ENCODE measurements at places on chromosomes 7 and 10. TPM values are rescaled to one million over a fixed set of nuclear protein-coding genes. Genes with fewer than 3 reads are reported as not detected.

Gene SKIDA1
- polyA plus RNA-seq: 10.1 TPM

Gene LRRD1
- 0.24 TPM for polyA plus RNA-seq

GRCh38 chr10:131676800-131677421, 223.9 kb upstream of the PPP2R2D start:
- no peak for DNase-seq

GRCh38 chr7:101332026-101332425, 10.4 kb upstream of the IFT22 start:
- DNase-seq: no peak

DNA sequence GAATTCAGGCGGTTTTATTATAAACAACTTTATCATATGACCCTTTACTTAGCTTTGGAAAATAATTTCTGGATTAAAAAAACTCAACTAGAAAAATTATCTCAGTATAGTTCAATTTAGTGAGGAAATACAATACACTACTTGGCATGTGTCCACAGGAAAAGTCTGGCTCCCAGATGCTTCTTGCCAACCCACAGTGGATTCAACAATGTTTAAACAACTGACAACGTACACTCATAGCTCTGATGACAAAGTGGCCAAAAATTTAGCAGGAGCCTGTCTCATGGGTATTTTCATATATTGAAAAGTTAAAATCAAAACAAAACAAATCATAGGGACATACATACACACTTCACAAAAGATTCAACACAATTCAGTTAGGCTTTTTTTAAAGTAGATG, 158.8 kb downstream of the SKAP2 start:
- no peak for DNase-seq

All from right renal pelvis (tissue), 4 donors.